ENCODE measurements at places on chromosomes 12 and 14. TPM values are rescaled to one million over a fixed set of nuclear protein-coding genes. Genes with fewer than 3 reads are reported as not detected.

Gene DAO
- not detected for total RNA-seq

Gene TMEM106C
- 50.0 TPM for total RNA-seq

Gene TBK1
- total RNA-seq = 23.0 TPM

GRCh38 chr14:55721353-55721752 is 141.3 kb downstream of the KTN1 start:
- peak; percentile 78 for DNase-seq

Gene GLIPR1
- 29.6 TPM for total RNA-seq

DNA sequence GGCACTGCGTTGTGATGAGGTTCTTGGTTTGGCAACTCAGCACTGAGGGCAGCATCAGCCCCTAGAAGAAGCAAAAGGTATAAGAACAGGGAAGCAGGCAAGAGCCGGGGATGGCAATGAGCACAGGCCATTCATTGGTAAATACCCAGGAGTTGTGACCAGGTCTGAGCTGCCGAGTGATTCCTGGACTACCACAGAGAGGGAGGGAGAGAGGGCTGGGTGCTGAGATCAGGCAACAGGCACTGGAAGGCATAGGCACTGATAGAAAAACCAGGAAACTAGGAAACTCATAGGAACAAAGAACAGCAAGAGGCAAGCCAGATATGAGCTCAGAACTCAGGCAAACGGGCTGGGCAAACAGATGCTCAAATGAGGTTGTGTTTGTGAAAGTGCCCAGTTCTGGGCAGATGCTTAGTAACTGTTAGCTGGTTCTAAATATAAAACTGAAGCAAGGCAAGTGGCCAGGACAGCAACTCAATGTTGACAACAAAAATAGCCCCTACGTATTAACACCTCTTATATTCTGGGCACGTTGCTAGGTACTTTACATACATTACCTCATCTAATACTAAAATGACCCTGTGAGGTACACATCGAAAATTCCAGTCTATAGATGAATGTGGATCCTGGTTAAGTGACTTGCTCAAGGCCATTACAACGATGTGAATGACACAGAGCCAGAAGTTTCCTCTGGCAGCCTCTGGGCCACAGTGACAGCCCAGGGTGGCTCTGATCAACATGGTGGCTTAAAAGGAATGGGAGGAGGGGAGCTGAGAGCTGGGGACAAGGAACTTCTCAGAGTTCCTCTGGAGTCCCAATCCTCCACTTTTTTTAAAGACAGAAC is 121.1 kb downstream of the PRMT8 start:
- DNase-seq = no peak

DNA sequence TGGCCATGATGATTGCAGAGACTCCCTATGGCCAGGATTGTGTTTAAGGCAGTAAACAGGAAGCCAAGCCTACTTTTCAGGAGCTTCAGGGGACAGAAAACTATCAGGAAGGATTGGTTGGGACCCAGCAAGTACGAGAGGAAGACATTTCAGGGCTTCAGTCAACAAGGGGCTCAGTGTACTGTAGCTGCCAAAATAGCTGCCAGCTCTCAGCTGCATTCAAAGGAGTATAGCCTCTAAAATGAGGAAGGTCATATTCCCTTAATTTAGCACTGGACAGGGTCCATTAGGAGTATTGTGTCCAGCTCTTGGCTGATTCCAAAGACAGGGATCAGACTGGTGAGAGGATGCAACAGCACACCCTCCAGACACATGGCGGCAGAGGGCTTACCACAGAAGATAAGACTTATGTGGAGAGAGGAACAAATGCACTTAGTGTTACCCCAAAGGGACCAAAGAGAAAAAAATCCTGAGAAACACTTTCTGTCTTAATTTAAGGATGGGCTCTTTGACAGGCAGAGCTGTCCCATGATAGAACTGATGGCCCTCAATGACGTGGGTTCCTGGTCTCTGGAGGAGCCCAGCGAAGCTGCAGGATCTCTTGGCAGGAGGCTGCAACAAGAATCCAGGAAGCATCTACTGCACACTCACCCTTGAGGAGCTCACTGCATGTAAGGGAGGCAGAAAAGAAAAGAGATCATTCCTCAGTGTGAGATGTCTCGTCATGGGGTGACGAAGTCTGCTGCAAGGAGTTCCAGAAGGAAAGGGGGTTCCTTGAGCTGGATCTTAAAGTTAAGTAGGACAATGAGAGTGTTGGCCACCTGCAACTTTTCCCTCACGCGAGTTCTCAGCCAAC is 14.8 kb downstream of the BDKRB1 start:
- peak; percentile 17 for DNase-seq

GRCh38 chr12:108254517-108255251 is 84.4 kb downstream of the CMKLR1 start:
- DNase-seq = no peak

DNA sequence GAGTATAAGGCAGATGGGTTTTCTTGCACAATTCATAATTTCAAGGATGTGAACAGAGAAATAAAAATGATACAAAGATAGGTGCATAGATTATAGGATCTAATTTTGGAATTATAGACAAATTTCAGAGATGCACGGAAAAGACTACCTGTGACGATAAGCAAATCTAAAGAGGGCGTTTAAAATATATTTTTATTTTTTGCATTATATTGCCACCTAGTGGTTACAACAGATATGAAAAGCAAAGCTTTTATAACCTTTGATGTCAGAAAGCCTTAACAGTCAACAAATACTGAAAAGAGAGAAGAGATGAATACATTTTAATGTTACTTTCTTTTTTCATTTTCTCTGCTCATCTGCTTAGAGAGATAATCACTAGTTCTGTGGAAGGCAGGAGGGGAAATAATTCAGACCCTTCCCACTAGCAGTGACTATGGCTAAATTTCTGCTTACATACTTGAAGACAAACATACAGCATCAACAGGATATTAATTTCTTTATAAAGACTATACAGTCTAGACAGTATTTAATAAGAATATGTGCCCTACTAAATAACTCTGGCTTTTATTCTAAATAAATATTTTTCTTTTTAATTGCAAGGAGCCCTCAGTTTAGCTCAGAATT is 46.3 kb downstream of the NTS start:
- DNase-seq = peak; percentile 39

DNA sequence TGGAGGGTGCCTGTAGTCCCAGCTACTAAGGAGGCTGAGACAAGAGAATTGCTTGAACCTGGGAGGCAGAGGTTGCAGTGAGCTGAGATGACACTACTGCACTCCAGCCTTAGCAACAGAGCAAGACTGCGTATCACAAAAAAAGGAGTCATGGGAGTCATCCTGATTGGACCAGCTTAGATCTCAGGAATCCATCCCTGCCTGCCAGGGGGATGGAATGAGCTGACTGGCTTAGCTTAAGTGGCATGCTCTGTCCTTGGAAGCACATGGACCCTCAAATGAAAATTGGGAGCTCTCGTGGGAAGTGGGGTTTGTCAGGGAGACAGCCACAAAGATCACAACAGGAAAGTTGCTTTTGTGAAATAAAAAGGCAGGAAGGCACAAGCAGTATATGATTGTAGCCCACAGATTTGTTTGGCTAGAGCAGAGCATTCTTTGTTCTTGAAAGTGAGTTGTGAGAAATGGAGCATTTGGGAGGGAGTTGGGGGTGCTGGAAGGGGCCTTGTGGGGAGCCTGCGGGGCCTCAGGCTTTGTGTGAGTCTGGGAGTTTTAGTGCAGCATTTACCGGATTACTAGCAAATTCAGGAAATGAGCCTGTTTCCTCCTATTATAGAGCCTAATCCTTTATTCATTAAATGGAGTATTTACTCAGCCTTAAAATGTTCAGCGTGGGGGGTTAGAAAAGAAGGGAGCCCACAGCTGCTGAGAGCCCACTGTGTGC is 30.7 kb downstream of the DGLUCY start:
- no peak for DNase-seq

- DNase-seq = peak; percentile 33
Observed at GRCh38 chr14:37709419-37710195, 114.2 kb downstream of the TTC6 start.

DNA sequence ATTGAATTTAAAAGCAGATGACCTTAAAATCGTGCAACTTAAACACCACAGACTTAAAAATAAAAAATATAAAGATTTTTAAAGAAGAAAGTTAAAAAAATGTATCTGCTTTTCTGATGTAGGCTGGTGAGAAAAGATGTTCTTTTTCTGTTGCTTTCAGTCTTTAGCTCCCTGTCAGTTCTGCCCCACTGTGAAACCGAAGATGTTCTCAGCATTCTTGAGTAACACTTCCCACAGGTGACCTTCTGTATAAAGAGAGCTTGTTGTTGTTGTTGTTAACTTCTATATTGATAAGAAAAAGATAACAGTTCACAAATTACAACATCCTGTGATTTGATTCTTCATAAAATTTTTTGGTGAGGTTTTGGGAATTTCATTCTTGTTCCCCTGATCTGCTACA is 377.9 kb upstream of the RGS6 start:
- no peak for DNase-seq

DNA sequence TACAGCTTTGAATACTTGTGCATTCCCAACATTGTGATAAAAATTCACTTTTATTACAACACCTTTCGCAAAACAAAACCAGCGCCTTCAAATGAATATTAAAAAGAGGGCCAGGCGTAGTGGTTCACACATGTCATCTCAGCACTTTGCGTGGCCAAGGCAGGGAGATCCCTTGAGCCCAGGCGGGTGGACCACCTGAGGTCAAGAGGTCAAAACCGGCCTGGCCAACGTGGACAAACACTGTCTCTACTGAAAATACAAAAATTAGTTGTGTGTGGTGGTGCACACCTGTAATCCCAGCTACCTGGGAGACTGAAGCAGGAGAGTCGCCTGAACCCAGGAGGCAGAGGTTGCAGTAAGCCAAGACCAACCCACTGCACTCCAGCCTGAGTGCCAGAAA is 42.8 kb downstream of the HNRNPC start:
- no peak for DNase-seq

GRCh38 chr12:74317078-74317601 is 220.5 kb upstream of the ATXN7L3B start:
- peak; percentile 62 for DNase-seq

GRCh38 chr12:6306599-6307220 is 3.8 kb upstream of the PLEKHG6 start:
- no peak for DNase-seq

Data from MCF 10A (cell line).